Neural crest cell (in vitro differentiated cells): ENCODE measurements at places on chromosomes 16 and 17. TPM values are rescaled to one million over a fixed set of nuclear protein-coding genes. Genes with fewer than 3 reads are reported as not detected.

- H3K27me3 ChIP-seq: peaks cover 3% of the 10 kb centered on the region
- DNase-seq: peak; percentile 65
- peaks cover 51% of the 10 kb centered on the region for H3K4me1 ChIP-seq
- H3K36me3 ChIP-seq: peaks cover 2% of the 10 kb centered on the region
- peak overlapping the region; percentile 98 for H3K4me3 ChIP-seq
Measured at GRCh38 chr17:18182978-18183333, 672 bp upstream of the ALKBH5 start.

The HOXB2 gene
- total RNA-seq: 60.0 and 60.9 TPM in 2 replicates

DNA sequence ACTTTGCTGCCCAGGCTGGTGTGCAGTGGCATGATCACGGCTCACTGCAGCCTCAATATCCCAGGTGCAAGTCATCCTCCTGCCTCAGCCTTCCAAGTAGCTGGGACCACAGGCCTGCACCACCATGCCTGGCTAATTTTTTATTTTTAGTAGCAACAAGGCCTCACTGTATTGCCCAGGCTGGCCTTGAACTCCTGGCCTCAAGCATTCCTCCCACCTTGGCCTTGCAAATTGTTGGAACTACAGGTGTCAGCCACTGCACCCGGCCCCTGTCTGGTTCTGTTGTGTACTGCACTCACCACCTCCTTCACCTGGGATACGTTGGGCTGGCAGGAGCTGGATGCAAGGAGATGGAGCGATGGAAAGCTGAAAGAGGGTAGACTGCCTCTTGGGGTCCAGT, 8.5 kb downstream of the PLA2G15 start:
- no peaks in the 10 kb centered on the region for H3K27me3 ChIP-seq
- no peak overlapping the region for H3K27ac ChIP-seq
- no peaks in the 10 kb centered on the region for H3K4me1 ChIP-seq

GRCh38 chr17:49890077-49890821, 42.4 kb upstream of the TAC4 start:
- no peak overlapping the region for H3K27ac ChIP-seq
- no peaks in the 10 kb centered on the region for H3K36me3 ChIP-seq
- no peaks in the 10 kb centered on the region for H3K4me1 ChIP-seq
- no peak overlapping the region for H3K4me3 ChIP-seq
- peaks cover 44% of the 10 kb centered on the region for H3K27me3 ChIP-seq
- no peak for DNase-seq

The CDH5 gene
- total RNA-seq: 0.45 and 0.56 TPM in 2 replicates

DNA sequence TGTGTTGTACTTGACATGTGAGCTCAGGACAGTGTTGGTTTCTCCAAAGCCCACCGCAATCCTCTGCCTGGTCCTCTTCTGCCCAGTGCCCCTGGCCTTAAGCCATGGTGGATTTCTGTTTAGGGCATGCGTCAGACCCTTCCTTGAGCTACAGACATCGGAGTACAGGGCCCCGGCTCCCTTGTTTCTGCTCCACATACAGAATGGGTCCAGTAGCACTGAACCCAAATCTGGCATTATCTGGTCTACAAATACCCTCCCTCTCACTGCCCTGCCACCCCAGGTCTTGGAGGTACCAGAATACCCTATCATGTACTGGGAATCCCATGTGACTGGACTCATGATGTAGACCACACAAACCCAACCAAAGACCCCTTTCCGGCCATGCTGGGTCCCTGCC, 27.4 kb upstream of the ZNHIT3 start:
- no peak for DNase-seq
- H3K4me1 ChIP-seq: no peaks in the 10 kb centered on the region
- no peak overlapping the region for H3K27ac ChIP-seq

DNA sequence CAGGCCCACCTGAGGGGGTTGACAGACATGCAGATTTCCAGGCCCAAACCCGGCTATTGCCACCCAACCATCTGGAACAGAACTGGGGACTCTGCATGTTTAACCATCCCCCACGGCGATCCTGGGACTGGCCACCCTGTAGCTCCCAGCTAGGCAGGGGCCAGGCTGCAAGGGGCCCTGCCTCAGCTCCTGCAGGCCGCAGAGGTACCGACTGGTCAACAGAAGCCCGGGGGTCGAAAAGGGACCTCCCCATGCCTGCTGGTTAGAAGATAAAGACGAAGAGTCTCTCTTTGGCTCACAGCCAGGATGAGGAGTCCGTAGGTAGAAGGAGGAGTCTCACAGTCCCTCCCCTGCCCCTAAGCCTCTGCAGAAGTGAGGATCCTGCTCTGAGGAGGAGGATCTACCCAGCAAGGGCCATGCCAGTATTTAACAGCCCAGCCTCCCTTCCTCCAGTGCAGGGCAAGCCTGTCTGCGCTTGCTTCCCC, 223.4 kb upstream of the TNRC6C start:
- H3K4me1 ChIP-seq: peaks cover 42% of the 10 kb centered on the region
- H3K36me3 ChIP-seq: peaks cover 15% of the 10 kb centered on the region
- no peak for DNase-seq
- H3K4me3 ChIP-seq: no peak overlapping the region

DNA sequence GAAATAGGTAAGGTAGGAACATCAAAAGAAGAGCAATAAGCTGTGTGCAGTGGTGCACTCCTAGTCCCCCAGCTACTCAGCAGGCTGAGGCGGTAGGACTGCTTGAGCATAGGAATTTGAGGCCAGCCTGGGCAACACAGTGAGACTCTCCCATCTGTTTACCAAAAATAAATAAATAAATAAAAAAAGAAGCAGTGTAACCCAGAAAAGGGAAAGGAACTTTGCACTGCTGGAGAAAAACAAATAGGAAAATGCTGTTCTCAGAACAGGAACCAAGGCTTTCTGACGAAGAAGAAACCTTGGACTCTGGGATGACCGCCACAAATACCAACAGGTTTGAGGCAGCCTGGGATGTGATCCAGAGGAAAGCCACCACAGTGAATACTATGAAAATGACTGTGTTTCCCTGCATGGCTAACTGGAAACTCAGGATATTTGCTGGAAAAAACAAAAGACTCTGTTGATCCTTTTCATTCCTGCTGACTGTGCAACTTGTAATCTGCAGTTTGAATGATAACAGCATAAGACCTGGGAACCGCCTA, 41.2 kb downstream of the TTC19 start:
- no peaks in the 10 kb centered on the region for H3K4me1 ChIP-seq
- peaks cover 44% of the 10 kb centered on the region for H3K36me3 ChIP-seq
- no peak for DNase-seq
- H3K27me3 ChIP-seq: no peaks in the 10 kb centered on the region

DNA sequence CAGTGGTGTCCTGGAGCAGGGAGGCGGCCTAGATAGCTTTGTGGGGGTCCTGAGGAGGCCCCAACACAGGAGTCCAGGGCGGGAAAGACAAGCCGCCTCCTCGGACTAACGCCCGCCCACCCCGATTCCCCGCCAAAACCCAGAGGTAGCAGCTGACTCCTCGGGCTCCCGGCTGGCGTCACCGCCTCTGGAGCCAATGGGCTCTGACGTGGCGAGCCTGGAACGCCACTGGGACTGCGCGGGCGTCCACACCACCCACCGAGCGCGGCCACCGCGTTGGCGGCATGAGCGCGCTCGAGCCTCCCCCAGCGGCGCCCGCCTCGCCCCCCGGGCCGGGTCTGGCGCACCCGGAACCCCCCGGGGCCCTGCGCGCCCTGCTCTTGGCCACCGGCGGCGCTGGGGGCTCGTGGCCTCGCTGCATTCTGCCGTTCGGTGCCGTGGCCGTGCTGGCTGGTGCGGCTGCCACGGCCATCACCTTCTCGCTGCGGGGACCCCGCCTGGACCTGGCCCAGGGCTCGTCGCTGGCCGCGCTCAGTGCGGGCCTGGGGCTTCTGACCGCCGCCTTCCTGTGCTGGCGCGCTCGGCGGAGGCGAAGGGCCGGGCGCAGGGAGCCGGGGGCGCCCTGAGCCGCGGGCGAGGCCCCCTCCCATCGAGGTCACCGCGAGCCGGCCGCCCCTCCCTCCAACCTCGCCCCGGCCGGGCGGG, 3.4 kb upstream of the NTN3 start:
- H3K27me3 ChIP-seq: peaks cover 13% of the 10 kb centered on the region
- H3K27ac ChIP-seq: peak overlapping the region; percentile 75
- peak; percentile 48 for DNase-seq
- no peaks in the 10 kb centered on the region for H3K36me3 ChIP-seq
- peak overlapping the region; percentile 84 for H3K4me3 ChIP-seq

The CTRB1 gene
- not detected in 2 replicates for total RNA-seq
